ENCODE measurements at places on chromosomes 3 and 15.

GRCh38 chr3:72336821-72337479 lies 511.3 kb downstream of the SHQ1 start:
- DNase-seq, result peak; percentile 89

DNA sequence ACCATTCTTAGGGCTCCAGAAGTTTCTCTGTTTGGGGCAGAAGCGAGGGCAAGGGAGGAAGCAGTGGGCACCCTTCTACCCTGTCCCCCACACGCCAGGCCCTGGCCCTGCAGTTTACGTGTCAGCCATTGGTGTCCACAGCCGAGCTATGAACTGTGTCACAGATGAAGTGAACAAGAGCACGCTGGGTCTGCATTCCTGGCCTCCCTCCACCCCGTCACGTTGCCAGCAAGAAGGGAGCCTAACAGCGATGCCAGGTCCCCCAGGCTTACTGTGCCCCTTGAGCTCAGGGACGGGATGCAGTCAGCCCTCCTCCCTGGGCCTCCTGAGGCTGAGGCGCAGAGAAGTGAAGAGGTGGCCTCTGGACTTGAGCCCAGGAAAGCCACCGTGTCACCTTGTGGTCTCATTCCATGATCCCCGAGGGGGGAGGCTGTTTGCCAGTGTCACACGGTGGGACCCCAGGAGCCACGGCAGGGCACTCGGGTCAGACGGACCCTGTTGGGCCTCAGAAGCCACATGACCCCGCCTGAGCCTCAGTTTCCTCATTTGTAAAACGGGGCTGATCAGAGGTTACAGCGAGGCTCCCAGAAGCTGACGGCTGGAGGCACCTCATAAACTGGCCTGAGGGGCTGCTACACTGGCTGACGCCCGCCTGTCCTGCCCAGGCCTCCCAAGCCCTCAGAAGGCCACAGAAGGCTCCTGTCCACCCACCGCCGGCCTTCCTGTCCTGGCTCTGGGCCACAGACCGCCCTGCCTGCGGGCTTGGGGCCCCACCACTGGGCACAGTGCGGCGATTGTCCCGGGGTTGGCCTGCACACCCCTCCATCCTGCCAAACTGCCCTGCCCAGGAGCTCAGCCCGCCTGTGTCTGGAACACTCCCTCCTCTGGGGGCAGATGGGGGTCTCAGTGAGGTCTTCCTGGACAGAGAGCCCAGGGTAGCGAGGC lies 18.6 kb downstream of the IQSEC1 start:
- DNase-seq, result no peak

DNA sequence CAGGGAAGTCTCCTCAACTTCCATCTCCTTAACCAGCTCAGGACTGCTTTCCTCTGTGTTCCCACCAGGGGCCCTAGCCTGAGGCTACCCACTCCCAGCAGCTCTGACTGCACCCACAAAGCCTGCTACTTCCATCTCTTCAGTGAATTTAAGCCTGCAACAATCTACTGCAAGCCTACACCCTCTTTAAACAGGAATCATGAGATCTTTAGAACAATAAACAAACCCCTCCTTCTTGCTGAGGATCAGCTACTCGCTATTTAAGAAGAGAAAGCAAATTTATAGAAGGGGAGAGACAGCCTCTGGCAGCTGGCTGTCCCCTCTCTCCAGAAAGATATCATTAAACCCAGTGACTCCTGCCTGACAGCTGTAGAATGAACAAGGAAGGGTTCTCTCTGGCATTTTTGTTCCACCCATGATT lies 51.9 kb downstream of the ARHGAP31 start:
- no peak for DNase-seq

GRCh38 chr3:46400000-46400734 lies 6.7 kb downstream of the CCR5AS start:
- no peak for DNase-seq

GRCh38 chr15:65338366-65338765 lies 33.9 kb downstream of the RNU5B-1 start:
- DNase-seq, result no peak

GRCh38 chr3:57961828-57962447 lies 46.3 kb upstream of the FLNB start:
- no peak for DNase-seq

- DNase-seq, result no peak
Measured at GRCh38 chr15:56794165-56794552, 60.9 kb upstream of the ZNF280D start.

DNA sequence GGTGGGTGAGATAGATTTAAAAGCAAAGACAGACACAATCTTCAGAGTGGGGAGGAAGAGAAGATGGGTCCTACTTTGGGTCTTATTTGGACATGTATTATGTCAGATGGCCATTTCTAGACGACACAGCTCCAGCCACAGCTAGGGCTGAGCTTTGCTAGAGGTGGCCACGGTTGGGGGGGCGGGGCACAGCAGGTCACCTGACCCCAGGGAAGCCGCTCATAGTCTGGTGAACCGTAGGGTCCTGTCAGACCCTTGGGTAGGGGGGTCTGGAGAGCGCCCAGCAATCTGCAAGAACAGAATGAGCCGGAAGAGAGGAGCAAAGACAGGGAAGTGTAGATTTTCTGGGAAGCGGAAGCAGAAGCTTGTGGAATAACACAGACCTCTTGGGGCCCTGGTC lies 6.6 kb downstream of the EPB42 start:
- no peak for DNase-seq

DNA sequence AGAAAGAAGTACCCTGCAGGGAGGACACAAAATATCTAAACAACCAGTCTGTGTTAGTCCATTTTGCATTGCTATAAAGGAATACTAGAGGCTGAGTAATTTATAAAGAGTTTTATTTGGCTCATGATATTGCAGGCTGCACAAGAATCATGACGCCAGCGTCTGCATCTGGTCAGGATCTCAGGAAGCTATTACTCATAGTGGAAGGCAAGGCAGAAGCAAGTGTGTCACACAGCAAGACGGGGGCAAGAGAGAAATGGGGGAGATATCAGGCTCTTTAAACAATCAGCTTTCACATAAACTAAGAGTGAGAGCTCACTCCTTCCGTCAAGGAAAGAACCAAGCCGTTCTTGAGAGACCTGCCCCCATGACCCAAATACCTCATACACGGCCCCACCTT lies 614.8 kb downstream of the ZIC1 start:
- DNase-seq, result no peak
